ENCODE measurements at places on chromosomes 5 and 9.

- no peak for DNase-seq
These were observed 8.2 kb downstream of the OTULIN start for GRCh38 chr5:14672484-14673394.

DNA sequence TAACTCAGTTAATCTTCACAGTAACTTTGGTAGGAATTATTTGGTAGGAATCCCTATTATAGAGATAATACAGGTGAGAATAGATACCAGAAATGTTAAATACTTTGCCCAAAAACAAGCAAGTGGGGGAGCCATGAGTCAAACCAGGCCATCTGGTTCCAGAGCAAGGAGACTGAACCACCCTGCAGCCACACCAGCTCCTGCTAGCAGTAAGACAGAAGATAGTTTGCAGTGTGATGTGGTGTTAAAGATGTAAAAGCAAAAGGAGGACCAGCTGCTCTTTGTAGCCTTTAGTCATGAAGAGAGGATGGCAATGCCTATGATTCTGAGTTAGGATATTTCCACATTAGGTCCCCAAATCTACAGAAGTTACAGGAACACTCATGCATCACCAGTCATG lies 101.4 kb downstream of the PRKACG start:
- no peak for DNase-seq

DNA sequence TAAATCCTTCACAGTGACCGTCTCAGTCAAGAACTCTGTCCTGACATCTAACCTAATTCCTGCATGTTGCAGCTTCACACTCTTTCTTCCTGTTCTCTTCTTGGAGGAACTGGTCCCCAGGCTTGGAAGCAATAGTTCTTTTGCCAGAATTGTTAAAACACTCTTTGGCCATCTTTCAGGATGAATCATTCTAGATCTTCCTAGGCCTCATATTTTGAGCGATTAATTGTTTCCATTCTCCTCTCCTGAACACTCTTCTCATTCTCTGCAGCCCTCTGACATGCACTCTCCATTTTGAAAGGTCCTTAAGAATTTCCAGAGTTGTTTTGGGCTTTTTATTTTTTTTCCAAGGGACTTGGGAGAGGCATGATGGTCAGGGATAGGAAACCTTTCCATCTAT lies 85.8 kb downstream of the FAM114A2 start:
- DNase-seq: no peak

DNA sequence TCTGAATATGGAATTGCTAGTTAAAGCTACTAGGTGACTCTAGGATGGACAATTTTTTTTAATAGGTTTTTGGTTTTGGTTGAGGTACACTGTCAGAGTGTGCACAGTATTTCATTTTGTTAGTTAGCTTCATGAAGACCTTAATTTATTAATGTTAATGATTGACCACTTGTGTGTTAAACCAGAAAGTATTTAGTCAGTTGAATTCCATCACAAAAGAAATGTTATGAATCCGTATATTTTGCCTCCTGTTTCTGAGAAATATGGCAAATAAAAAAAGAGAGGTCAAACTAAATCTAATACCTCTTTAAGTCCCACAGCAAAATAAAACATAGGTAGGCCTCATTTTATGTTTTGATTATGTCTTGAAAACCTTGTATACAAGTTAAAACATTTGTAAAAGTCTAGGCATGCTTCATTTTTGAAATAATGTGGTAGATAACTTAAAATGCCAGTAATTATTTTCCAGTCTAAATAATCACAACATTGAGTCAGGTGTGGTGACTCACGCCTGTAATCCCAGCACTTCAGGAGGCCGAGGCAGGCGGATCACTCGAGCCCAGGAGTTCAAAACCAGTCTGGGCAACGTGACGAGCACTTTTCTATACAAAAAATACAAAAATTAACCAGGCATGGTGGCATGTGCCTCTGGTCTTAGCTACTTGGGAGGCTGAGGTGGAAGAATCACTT lies 50.8 kb downstream of the ITGA1 start:
- DNase-seq: no peak

DNA sequence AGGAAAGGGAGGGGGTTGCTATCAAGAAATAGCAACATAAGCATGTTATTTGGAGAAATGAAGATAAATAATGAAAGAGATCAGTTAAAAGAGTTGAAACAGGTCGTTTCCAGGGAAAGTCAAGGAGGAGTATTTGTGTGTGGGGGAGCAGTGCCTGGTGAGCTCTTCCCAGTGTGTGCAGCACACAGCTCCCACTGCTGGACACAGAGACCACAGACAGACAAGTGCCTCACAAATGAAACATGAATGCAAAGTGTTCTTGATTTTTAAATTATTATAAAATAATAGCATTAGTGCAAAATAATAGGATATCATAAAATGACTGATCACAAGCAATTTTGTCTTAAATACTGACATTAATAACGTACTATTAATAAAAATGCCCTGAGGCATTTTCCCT lies 40.8 kb downstream of the LIFR start:
- no peak for DNase-seq
